Amniotic epithelial cell (primary cell): ENCODE measurements at places on chromosomes 12 and 14.
A peak's percentile ranks its signal among the peaks of the same experiment; 100 is the strongest.

- no peak for DNase-seq
These were observed 112.7 kb downstream of the DICER1 start for GRCh38 chr14:95044463-95045105.

DNA sequence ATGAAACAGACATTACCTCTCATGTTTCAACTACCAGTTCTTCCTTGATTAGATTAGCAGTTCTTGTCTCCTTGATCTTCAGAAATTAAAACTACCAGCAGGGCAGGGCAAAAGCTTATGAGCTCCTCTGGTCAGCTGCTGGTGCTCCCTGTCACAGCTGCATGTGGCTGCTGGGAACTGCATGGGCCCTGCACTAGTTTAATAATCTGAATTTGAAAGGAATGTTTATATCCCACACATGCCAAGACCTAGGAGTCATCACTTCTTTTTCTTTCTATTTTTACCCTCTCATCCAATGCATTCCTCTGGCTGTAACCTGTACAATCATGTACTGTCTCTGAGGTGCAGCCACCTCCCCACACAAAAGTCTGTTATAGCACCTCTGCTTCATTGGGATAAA is 73.9 kb downstream of the ARMH4 start:
- peak; percentile 66 for DNase-seq

DNA sequence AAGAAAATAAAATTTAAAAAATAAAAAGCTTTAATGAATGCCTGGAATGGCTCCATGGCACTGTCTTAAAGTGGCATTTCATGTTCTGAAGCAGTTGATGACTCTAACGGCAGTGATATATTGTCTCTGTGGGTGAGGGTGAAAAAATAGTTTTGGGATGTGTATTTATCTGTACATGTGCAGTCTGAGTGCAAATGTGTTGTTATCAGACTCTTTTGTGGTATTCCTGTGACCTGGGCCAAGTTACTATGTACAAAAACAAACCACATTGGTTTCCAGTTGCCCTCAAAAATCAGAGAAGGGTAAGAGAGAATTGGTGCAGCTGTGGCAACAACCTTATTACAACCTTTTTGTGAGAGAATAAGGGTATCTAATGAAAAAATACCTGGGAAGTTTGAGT is 81.7 kb upstream of the CCDC91 start:
- DNase-seq, result peak; percentile 77

DNA sequence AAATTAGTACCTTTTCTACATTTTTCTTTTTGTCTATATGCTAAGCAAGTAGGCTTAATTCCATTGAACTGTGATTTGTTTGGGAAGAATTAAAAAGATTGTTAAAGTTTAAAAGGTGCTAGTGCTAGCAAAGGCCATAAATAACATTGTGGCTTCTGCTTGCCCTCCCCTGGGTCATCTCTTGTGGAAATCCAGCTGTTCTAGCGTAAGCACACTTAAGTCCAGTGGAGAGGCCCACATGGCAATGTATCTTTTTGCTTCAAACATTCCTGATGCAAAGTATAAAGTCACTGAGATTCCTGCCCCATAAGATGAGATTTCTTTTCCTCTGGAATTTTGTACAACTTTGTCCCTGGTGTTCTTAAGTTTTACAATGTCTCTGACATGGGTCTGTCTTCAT is 14.4 kb upstream of the ERGIC2 start:
- DNase-seq, result no peak

- peak; percentile 41 for DNase-seq
These were observed 25.8 kb downstream of the LIMA1 start for GRCh38 chr12:50257236-50258166.

GRCh38 chr14:34610101-34610500 is 19.8 kb downstream of the SNX6 start:
- no peak for DNase-seq

DNA sequence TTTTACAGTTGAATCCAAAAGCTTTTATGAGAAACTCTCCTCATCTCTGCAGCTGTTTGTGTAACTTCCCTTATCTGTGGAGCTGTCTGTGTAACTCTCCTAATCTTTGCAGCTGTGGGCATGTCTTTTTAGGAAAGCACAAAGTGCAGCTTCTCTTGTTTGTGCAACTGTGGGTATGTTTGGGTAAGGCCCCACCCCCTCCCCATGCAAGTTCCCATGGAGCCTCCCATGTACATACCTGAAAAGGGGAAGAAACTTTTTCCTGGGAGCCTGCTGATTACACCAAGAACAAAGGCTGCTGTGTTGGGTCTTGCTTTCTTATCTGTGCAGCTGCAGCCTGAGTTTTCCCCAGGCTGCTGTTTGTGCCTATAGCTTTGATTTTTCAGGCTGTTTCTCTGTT is 42.7 kb upstream of the CDKN3 start:
- DNase-seq, result peak; percentile 79

DNA sequence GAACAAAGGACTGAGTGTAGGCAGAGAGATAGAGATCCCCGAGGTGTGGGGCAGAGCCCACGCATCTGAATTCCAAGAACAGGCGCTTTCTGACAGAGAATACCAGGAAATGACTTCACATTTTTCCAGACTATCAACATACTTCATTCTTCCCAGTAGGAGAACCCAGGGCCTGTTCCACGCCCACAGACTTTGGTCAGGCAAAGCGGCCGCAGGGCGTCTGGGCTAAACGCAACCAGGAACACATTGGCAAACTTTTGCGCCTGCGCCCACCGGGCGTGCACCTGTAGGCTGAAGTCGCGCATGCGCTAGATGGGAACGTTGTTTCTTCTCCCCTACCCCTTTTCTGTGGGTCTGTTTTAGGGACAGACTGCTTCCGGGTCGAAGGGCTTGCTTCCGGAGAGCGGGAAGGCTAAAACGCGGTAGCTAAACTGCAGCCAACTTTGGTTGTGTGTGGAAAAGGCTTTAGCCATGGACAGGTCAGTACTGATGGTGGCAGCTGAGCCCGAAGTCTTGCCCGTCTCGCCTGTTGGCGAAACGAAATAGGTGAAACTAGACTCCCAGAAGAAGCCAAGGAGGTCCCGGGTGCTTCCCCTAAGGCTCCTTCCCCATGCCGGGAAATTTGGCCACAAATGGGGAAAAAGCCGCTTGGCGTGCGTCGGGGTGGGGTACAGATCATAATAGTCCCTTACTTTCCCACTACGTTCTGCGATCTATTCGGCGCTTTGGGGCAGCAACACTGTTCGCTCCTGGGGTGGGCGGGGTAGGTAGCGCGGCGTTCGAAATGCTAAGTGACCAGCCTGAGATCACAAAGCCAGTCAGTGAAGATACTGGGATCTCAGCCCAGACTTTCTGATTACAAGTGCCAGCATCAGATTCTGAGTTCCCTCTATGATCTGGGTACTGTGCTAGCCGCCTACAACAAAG is at the start of gene NUP107:
TSS of gene NUP107 (plus strand) at position 384 of the 927 bp plus-strand sequence. CDS start at position 472, 88 bp downstream.
- DNase-seq, result peak; percentile 99

DNA sequence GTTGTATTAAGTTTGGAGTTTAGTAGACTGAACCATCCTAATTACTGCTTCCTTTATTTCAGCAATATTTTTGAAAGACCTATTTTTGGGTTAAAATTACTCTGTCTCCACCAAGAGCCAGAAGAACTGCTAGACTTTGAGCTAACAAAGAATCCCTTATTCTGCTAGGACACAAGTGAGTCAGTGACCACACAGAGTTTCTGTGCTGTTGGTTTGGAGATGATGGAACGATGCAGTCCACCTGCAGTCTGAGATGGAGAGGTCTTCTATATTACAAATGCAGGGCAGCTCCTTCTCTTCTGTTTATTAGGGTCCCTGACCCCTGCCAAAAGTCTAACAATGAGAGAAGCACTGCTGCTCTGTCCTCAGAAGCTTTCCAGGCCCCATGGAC is 6.7 kb upstream of the STXBP6 start:
- DNase-seq, result peak; percentile 35

GRCh38 chr14:42391146-42391834 is 784.6 kb downstream of the LRFN5 start:
- no peak for DNase-seq

- DNase-seq, result peak; percentile 60
These were observed 904.3 kb downstream of the NRXN3 start for GRCh38 chr14:79074510-79074909.

DNA sequence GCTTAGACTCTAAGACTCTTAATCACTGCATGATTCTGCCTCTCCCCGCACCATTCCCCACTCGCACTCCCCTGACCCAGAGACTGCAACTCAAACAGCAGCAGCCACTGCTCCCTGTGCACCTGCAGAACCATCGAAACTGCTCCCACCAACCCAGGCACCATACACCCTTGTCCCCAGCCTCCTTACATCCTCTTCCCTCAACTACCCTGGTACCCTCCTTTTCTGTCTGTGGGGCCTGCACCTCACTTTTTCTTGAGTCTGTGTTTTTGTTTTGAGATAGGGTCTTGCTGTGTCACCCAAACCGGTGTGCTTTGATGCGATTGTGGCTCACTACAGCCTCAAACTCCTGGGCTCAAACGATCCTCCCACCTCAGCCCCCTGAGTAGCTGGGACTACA is 69.4 kb downstream of the RNFT2 start:
- no peak for DNase-seq

DNA sequence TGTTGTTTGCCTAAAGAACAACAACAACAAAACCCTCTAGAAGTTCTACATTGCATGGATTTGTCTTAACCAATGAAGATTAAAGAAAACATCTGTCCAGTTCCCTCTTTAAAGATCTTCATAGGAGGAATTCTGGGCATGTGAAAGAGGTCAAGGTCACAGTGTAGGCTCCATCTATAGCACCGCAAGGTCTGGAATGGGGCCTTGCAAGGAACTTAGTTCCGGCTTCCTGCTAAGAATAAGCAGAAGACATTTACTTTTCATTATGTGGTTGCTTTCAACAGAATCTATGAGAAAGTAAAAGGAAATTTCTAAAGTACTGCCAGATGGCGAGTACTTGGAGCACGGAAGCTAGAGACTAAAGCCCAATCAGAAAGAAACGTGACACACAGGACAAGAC is 57.2 kb upstream of the GNPNAT1 start:
- DNase-seq, result no peak

- DNase-seq, result no peak
These were observed 126.6 kb downstream of the CHST11 start for GRCh38 chr12:104583301-104583700.

GRCh38 chr14:76908834-76909233 is 82.6 kb downstream of the LRRC74A start:
- DNase-seq, result no peak

GRCh38 chr12:13101821-13102375 is 1.6 kb downstream of the GSG1 start:
- DNase-seq, result peak; percentile 69

- no peak for DNase-seq
These were observed 210.3 kb downstream of the BTG1 start for GRCh38 chr12:91935296-91935695.

GRCh38 chr14:95305940-95306339 is 13.8 kb downstream of the CLMN start:
- no peak for DNase-seq

DNA sequence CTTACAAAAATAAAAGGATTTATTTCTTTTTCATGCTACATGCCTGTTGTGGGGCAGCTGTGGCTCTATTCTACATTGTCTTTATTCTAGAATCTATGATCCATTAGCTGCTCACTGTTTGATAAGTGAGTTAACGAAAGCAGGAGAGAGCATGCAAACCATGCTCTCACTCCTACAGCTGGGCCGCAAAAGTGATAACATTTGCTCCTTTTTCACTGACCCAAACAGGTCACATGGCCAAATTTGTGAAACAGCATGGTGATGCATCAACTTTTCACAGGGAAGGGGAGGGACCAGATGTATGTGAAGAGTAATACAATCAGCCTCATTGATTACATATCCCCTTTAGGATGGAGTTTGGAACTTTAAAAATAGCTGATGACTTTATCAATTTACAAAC is 456.9 kb upstream of the SYT1 start:
- peak; percentile 58 for DNase-seq

GRCh38 chr12:88418856-88419497 is 161.3 kb downstream of the KITLG start:
- peak; percentile 62 for DNase-seq

DNA sequence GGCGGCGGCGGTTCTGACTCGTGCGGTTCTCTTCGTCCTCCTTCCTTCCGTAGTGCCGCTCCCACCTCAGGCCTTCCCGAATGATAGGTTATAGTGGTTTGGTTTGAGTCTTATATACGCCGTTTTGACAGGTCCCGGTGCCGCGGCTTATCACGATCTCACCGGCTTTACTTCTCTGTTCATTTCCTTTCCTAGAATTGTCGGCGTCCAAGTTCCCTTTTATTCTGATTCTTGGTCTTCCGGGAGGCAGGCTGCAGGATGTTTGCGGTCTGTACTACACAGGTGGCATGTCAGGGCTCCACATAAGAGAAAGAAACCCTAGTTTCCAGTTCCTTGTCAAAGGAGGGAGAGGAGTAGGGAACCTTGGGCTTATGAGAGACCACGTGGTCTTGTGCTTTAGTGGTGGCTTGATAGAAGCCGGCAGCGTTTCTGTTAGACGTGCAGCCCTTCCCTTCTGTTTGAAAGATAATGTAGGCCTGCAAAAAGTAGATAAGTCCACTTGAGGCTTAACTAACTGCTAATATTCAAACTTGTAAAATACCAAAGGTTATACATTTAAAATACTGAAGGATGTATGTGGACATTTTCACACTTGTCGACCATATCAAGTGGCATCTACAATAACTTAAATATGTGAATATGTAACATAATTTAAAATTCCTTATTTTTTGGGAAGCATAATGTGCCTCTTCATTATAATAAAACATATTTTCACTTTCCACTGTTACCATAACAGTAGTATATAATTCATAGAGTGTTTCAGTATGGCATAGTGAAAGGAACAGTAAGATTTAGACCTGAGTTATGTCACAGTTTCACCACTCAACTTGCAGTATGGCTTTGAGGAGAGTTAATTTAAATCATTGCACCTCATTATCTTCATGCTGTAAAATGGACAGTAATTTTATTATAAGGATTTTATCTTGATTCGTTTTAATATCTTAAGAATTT is 804 bp downstream of the USP15 start:
- DNase-seq, result peak; percentile 47

- no peak for DNase-seq
These were observed 48.9 kb downstream of the BDKRB1 start for GRCh38 chr14:96304956-96305355.

- peak; percentile 89 for DNase-seq
These were observed 9.0 kb upstream of the CD163 start for GRCh38 chr12:7512553-7512952.

GRCh38 chr14:43898687-43899086 is 608.4 kb downstream of the FSCB start:
- DNase-seq, result no peak

GRCh38 chr14:59541731-59542130 is 34.9 kb downstream of the CCDC175 start:
- no peak for DNase-seq

GRCh38 chr12:98352218-98352811 is 163.1 kb upstream of the TMPO start:
- DNase-seq, result peak; percentile 93

- DNase-seq, result peak; percentile 48
These were observed 442.6 kb downstream of the DPF3 start for GRCh38 chr14:72451054-72451972.
